ENCODE measurements at places on chromosomes 12 and 14.

DNA sequence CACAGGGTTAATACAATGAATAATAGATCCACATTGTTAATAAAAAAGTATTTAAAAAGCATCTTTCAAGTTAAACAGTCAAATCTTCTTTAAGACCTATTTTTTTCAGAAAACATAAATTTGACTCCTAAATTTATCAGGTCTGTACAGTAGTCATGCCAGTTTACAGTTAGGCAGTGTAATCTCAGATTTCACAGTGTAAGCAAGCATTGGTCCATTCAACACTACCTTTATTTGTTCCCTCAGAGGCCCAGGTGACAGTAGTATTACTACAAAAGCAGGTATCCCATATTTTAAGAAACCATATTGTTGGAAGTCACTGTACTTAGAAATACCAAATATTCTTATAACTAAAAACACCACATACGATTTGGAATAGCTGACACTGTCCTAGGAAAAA, 6.1 kb downstream of the ATP2B1 start:
- DNase-seq = no peak

DNA sequence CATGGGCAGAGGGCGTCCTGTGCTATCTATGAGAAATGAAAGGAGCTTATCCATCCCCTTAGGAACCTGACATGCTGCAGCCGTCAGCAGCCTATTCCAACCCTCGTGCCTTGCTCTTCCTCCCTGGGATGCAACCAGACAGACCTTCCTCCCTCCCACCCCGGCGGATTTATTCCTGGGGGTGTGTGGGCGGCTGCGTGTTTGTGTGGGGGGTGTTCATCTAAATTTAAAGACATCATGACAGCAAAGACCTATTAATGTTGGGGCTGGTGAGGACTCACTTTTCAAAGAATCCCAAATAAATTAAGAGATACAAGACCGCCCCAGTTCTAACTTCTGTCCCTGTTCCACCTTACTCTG, 52.0 kb downstream of the WSCD2 start:
- DNase-seq = no peak

DNA sequence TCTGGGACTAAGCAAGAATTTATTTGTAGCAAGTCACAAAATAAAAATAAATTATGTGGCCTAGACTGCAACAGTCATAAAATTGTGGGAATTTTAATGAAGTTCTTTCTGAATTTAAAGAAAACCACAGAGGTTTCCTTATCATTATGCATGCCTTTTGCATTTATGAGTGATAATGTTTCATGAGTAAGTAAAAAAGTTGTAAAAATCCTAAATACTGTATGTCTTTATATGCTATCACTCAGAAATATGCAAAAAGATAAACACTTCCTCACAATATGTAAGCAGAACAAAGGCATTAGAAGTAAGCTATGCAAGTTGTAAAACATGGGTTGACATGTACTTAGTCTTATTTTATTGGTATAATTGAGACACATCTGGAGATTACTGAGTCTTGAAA, 239.4 kb upstream of the PDE3A start:
- peak; percentile 52 for DNase-seq

- DNase-seq = no peak
These were observed at the start of gene SLC6A13 for GRCh38 chr12:262817-263216. Gene SLC6A13 (minus strand): TSS chr12:262836. CDS start chr12:260052, 2,784 bp downstream.

DNA sequence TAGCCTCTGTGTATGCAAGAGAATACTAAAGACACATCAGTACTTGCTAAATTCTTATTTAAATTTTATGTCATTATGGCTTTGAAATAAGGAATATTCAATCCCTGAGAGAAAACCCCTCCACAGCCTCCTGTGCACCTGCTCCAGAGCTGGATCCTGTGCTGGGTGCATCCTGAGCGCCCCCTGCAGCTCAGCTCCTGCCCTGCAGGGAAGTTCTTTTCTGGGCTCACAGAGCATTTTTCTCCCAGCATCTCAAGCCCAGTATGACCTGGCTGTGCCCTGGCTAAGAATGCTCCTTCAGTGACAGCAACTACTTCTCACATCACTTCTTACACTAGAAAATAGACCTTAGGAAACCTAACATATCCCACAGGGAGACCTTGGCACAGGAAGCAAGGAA, 1211.7 kb downstream of the TMEM121 start:
- no peak for DNase-seq

DNA sequence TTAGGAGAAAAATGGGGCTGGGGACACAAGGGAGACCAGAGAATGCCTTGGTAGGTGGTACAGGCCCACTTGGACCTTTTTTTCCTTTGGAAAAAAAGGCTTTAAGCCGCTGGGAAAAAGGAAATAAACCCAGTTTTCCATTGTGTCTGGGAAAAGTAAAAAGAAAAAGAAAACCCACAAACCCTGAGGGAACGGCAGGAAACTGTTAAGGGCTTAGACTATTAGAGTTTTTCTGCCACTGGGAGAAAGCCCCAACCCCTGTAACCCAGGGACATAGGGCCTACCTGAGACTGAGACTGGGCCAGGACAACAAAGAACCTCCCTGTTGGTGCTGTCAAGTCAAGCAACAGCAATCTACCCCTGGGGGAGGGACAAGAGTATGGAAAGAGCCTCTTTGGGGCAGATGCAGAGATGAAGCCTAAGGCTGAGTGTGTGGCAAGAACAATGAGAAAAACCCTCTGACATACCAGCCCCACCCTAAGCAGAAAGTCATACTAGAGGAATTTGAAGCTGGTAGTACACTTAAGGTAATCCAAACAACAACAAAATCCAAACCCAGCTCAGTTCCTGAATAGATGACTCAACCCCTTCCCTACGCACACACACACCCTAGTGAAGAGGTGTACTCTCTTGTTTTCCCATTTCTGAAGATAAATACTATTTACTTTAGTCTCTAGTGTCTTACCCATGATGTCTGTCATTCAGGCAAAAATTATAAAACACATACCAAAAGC, 22.8 kb downstream of the ATF1 start:
- DNase-seq = peak; percentile 68

- no peak for DNase-seq
These were observed 1.5 kb downstream of the GRIN2B start for GRCh38 chr12:13979772-13980378.

DNA sequence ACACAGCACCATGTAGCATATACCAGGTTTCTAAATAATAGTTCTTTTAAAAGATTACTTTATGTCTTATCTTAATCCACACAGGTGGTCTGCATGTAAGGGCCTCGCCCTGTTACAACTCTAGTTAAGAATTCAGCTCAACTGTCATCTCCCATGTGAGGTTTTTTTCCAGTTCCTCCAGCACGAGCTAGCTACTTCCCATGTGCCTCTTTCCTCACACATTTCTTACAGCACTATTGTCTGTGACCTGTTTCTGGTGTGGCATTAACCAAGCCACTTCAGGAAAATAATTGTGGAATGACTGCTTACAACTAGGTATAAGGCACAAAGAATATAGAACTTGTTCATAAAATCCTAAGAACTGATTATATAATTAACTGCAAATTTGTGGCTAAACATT, 65.5 kb downstream of the SH2B3 start:
- DNase-seq = no peak

DNA sequence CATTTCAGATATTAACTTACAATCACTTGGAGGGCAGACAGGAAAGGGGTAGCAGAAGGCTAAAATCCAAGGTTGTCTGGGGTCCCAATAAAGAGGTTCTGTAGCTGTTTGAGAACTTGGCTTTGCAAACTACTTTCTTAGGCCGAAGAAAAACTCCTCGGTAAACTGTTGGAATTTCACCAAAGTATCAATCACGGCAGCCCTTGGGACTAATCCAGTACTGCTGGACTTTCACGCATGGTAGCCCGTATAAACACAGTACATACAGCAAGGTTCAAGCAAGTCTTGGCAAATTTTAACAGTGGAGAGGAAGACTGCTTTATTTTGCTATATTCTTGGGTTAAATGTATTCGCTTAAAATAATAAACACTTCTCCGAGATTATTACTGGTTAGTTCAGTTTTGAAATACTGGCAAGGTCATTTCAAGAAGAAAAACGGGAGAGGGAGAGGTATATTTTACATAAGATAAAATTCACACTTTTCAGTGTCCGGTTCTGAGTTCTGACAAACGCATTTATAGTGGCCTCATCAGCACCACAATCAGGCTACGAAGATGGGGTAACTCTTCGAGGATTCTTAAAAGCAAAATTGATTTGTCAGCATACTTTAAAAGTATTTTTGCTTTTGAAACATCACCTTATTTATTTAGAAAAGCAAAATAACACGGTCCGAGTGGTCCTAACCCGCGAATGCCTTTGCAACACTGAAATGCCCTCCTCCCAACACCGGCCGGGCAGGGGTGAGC, 1.3 kb downstream of the SETD3 start:
- DNase-seq = no peak

GRCh38 chr12:12975322-12976077, 23.5 kb upstream of the GPRC5D start:
- DNase-seq = no peak

DNA sequence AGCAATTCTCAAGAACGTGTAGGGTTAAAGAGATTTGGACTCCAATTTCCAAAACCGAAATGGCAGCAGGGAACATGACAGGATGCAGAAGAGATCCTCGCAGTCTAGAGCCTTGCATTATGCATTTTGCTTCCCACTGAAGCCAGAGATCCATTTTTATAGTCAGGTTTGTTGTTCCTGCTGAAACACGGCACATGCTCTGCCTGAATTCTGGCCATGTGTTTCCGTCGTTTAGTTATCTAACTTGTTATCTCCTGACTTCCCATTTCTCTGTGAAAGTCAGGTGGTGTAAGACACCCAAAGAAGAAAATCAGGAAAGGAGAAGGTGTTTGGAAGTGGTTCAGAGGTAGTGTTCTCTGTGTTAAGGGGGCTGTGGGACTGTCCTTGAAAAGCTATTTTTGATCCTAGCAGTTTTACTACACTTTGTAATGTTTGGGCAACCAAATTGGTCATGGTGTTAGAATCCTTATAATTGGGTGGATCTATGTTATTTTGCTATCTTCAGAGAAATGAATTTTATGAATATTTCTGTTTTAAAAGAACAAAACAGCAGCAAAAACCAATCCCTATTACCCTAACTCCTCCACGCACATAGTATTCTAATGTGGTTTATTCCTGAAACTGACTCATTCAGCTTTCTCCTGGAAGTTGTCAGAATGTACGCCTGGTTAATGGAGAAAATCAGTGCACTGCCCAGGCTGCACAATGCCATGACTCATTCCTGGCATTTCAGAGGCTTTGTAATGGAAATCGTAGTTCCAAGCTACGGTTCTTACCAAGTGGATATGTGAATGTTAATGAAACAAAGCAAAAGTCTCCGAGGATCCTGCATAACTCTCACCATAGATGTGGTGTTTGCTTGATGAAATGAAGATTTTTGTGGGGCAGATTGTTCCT, 110.1 kb downstream of the SAMD4A start:
- peak; percentile 93 for DNase-seq

DNA sequence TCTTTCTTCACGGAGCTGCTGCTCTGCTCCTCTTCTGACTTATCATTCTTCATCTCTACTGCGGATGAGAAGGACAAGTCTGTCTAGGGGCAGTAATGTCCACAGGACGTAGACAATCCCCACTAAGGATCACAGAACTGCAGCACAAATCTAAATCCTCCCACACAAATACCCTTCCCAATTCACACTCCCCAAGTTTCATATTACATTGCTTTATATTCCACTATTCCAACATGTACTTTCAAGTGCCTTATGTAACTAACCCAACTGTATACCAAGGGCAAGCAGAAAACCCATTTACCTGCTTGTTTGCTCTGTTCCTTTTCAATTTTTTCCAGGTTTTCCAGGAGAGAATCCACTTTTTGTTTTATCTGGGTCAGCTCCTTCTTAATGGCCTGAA, 55.6 kb upstream of the OR5AU1 start:
- DNase-seq = no peak

DNA sequence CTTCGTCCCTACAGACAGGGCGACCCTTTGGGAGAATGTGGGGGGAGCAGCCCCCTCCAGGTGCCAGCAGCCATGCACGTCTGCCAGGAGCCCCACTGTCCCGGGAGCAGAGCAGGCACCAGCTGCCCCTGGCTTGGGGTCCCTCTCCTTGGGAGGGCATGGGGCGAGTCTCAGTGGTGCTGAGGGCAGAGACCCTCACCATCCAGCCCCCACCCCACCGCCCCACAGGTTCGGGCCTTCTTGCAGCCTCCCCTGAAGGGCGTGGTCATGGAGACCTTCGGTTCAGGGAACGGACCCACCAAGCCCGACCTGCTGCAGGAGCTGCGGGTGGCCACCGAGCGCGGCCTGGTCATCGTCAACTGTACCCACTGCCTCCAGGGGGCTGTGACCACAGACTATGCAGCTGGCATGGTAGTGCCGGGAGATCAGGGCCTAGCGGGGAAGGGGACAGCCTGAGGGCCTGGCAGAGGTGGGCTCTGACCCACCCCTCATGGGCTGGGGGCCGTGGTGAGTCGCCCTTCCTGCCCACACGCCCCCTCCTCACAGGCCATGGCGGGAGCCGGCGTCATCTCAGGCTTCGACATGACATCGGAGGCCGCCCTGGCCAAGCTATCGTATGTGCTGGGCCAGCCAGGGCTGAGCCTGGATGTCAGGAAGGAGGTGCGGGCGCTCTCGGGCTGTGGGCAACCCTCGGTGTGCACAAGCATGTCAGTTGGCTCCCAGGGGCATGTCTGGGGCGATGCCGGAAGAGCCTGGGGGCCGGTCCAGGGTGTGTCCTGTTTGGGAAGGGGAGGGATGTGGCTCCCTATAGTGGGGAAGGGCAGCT, 18.8 kb downstream of the ASPG start:
- no peak for DNase-seq

DNA sequence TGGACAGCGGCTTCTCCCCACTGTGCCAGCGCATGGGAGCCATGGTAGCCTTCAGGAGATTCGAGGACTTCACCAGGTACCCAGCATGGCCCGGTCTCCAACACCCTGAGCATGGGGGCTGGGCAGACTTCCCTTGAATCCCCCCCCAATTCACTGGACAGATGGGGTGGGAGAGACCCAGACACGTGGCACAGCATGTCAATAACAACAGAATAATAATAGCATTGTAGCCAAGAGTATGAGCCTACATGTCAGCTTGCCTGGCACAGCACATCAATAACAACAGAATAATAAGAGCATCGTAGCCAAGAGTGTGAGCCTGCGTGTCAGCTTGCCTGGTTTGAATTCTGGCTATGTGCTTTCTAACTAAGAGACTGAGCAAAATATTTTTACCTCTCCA, 76.4 kb downstream of the FOXN4 start:
- DNase-seq = no peak

DNA sequence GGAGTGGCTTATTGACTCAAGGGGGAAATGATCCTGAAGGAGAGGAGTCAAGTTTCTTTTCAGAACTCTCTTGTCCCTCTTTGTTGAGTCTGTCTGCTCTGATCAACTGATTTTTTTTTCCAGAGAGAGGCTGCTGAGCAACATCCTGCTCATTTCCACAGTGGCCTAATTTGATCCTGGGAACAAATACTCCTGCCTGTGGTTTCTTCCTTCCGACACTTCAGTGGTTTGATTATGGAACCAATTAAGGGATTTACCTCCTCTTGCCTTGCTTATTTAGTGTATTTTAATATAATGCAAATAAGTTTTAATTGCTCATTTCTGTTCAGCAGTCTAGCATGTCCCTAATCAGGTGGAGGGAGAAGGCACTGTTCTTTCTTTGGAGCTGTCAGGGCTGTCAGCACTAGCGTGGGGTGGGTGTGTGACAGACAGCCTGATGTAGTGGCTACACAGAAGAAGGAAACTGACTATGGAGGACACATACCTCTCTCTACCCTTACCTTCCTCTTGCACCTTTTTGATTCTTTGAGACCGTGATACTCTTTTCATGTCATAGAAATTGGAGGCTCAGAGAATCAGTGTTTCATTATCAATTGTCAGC, 344.9 kb upstream of the STXBP6 start:
- no peak for DNase-seq

Data from fibroblast of skin of left quadriceps (primary cell).